Mesothelial cell of epicardium (in vitro differentiated cells): ENCODE measurements at places on chromosomes 13 and 19.

DNA sequence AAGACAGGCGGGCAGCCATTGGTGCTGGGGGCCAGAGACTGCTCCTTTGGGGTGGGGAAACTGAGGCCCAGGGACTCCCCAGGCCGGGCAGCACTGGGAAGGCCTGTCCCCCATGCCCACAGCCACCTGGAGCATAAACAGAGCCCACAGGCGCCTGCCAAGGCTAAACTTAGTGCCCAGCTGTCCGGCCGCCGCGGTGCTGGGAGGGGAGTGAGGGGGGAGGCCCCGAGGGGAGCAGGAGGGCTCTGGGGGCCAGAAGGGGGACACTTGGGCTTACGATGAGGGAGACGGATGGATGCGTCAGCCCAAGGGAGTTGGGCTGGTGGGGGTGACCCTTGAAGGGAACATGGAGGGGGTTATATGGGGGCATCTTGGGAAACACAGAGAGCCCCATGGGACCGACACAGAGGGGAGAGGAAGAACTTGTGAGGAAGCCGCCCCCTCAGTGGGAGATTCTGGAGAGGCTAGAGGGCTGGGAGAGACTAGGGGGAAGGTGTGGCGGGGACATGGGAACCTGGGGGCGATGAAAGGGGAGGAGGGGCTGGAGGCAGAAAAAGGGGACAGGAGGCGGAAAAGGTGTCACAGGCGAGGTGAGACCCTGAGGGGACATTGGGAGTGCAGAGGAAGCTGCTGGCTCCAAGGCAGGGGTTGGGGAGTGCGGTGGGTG, 2.2 kb downstream of the CERS1 start:
- no peak for DNase-seq

- no peak for DNase-seq
Measured at GRCh38 chr13:26923824-26924605, 163.4 kb upstream of the GPR12 start.

DNA sequence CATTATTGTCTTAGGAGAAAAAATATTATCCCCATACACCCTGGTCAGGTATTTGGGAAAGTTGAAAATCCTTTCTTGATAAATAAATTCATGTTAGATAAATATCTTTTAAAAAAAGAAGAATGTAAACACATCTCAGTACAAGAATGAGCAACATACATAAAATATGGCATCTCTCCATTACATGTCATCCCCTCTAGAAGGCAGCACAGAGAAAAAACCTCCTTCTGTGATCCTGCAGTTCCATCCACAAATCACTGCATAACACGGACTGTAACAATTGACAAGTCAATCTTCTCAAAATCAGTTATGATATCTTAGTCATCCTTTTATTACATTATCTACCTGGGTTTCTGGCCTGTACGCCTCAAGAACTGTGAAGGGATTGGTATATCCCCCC, 683.9 kb upstream of the KLHL1 start:
- no peak for DNase-seq

DNA sequence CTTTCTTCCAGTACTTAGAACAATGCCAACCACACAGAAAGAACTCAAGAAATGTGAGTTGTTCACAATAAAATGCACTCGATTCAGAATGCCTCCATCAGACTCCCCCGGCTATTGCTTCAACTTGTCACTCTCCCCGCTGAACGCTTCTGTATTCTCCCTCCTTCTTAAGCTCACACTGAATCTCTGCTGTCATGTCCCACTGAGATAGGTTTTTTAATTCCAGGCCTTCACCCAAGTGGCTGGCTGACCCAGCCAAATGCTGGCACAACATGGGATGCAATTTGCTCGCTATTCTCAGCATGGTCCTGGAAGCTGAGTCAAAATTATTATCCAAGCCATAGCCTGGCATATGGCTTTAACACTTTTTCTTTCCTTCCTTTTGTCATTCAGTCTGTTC, 76.8 kb upstream of the SERP2 start:
- no peak for DNase-seq

DNA sequence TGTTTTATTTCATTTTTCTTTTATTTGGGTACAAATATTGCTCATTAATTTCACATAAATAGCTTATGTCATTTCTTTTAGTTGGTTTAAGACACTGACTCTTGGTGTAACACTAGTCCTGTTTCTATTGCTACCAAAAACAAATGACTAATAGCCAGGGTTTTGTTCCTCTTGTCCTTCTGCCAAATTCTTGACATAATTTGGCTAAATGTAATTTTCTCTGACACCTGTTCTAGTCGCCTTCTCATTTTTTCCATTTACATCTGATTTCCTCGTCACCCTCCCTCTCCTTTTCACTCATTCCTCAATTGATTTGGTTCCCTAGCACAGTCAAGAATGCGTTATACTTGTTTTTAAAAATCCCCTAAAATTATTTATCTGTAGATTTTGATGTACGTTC, 1718.7 kb downstream of the EFNB2 start:
- DNase-seq, result no peak
